ENCODE measurements at places on chromosomes 7 and 10. TPM values are rescaled to one million over a fixed set of nuclear protein-coding genes. Genes with fewer than 3 reads are reported as not detected.

- no peak overlapping the region for H3K4me3 ChIP-seq
- no peak overlapping the region for H3K27ac ChIP-seq
- H3K36me3 ChIP-seq, result no peaks in the 10 kb centered on the region
- DNase-seq, result no peak
- H3K27me3 ChIP-seq, result no peaks in the 10 kb centered on the region
- no peaks in the 10 kb centered on the region for H3K4me1 ChIP-seq
Measured at GRCh38 chr10:116469437-116469836, 41.8 kb downstream of the PNLIPRP3 start.

DNA sequence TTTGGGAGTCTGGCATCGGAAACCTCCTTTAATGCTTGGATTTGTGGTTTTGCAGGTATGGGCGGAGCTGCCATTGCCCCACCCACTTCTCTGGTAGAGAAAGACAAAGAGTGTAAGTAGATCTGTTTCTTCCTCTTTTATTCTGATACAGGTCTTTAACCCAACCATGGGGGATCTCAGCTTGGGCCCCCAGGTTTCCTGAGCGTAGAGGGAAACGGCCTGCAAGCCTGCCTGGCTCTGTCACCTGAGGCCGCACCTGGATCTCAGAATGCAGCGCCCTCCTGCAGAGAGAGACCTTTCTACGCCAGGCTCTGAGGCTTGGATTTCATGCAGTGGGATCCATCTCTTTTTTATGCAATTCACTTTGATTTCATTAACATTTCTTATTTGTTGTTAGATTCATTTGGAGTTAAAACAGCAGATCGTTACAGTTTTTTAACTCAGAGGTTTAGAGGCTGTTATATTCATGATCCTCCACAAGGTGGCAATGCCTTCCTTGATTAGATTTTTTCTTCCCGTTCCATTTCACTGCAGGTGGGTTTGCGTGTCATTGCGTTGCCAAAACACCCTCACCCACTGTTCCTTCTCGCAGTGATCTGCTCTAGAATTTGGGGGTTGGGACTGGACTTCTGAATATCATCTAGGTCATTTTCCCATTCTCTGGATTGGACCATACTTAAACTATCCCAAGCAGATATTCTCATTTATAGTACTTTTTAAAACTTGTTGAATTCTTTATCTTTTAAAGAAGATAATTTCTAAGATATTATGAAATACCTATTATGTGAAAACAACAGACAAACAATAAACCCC is 20.0 kb downstream of the RBM17 start:
- no peaks in the 10 kb centered on the region for H3K27me3 ChIP-seq
- peaks cover 74% of the 10 kb centered on the region for H3K36me3 ChIP-seq
- DNase-seq, result no peak
- H3K4me3 ChIP-seq, result no peak overlapping the region
- H3K4me1 ChIP-seq, result peaks cover 2% of the 10 kb centered on the region
- no peak overlapping the region for H3K27ac ChIP-seq

GRCh38 chr7:123725586-123726171 is 23.1 kb downstream of the WASL start:
- H3K36me3 ChIP-seq, result no peaks in the 10 kb centered on the region
- H3K4me1 ChIP-seq, result no peaks in the 10 kb centered on the region

DNA sequence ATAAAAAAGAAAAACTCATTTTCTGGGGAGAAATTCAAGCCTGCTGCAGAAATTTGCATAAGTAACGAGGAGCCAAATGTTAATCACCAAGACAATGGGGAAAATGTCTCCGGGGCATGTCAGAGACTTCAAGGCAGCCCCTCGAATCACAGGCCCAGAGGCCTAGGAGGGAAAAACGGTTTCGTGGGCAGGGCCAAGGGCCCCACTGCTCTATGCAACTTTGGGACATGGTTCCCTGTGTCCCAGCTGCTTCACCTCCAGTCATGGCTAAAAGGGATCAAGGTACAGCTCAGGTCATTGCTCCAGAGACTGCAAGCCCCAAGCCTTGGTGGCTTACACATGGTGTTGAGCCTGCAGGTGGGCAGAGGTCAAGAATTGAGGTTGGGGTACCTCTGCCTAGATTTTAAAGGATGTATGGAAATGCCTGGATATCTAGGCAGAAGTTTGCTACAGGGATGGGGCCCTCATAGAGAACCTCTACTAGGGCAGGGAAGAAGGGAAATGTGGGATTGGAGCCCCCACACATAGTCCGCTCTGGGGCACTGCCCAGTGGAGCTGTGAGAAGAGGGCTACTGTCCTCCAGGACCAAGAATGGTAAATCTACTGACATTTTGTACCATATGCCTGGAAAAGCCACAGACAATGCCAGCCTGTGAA is 8.4 kb downstream of the MACC1 start:
- H3K27me3 ChIP-seq, result no peaks in the 10 kb centered on the region
- no peaks in the 10 kb centered on the region for H3K4me1 ChIP-seq
- DNase-seq, result no peak
- H3K4me3 ChIP-seq, result no peak overlapping the region
- no peaks in the 10 kb centered on the region for H3K36me3 ChIP-seq

DNA sequence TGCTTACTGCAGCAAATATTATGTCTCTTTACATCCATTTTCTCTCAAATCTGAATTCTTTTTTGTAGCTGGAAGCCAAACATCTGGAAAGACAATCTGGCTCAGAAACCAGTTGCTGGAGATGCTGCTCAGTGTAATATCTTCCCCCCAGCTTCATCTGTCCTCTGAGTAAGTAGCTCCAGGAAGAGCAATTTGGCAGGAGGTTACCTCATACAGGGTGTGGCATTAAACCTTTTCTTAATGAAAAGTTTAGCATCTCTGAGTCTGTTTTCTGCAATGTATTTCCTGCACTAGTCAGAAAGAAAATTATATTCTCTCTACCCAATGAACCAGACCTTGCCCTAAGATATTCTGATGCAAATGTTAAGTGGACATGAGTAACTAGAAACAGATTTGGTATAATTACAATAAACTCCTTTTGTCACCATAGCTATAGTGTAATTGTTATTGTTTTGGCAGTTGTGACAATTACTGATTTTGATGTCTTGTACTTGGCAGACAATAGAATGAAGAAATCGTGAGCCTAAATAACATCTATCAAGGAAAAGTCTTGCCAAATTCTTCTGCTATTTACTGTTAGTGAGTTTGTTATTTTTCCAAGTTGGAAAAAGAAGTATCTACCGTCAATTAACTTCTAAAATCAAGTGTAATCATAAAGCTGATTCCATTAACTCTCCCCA is 123.3 kb downstream of the WDFY4 start:
- H3K27ac ChIP-seq, result no peak overlapping the region
- no peaks in the 10 kb centered on the region for H3K36me3 ChIP-seq
- no peaks in the 10 kb centered on the region for H3K27me3 ChIP-seq
- H3K4me1 ChIP-seq, result no peaks in the 10 kb centered on the region

LRRC18 gene
- not detected for total RNA-seq

DNA sequence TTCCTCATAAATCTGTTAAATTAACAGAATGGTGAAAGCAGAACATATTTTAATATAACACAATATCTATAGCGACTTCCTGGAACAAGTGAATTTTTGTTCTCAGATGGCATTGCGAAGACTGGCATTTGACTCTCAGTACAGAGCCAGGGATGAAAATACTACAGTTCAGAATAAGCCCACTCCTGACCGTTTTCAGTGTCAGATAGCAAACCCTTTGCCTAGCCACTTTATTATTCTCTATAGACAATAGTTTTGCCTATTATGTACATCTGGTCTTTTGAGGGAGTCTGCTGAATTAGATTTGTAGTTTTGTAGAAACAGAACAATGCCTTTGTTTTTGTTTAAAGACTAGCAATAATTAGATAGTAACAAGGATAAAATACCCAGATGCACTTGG is 2.3 kb downstream of the MINPP1 start:
- no peak overlapping the region for H3K27ac ChIP-seq
- no peak for DNase-seq
- no peak overlapping the region for H3K4me3 ChIP-seq
- H3K36me3 ChIP-seq, result peaks cover 2% of the 10 kb centered on the region
- H3K4me1 ChIP-seq, result peaks cover 15% of the 10 kb centered on the region
- no peaks in the 10 kb centered on the region for H3K27me3 ChIP-seq

Measured in ascending aorta (tissue), 2 donors.